Osteocyte (in vitro differentiated cells): ENCODE measurements at places on chromosomes 6 and 20. TPM values are rescaled to one million over a fixed set of nuclear protein-coding genes. Genes with fewer than 3 reads are reported as not detected.

The CDSN gene
- not detected in 2 replicates for total RNA-seq

DNA sequence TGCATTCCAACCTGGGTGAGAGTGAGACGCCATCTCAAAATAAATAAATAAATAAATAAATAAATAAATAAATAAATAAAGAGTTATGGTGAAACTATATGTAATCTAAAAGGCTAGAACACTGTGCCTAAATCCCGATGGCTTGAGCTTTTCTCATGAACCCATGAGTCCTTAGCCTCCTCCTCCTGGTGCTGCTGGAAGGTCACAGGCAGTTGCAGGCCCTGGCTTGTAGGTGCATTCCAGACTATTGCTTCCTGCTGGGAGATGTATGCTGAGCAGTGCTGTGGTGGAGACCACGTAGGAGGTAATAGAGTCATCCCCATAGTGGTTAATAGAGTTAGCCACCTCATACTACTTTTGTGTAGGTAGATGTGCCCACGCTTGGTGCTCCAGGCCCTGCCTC is 12.5 kb downstream of the PTK7 start:
- no peak for DNase-seq

DNA sequence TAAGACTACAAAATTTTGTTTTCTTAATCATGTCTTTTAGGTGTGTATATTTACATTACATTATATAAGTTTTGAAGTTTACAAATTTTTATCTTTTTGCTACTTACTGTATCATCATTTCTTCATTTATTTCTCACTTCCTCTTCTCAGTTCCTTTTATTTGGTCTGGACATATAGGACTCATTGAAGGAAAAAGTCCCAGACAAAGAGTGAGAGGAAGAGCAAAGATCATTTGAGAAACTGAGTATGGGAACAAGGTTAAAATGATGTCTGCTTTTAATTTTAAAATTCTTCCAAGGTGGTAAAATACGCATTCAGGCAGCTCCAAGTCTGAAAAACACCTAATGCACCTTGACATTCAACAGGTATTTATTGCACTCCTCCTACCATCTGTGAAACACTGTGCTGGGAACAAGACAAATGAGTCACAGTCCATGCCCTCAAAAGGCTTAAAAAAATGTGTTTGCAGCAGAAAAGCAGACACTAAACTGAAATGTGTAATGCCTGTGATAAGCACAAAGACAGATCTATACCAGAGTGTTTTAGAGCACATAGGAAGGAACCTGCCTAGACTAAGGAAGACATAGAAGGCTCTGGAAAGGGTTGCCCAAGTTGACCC is 63.2 kb downstream of the PKIB start:
- no peak for DNase-seq

The CD93 gene
- 0.13 and 0.21 TPM in 2 replicates for total RNA-seq

GRCh38 chr6:47865206-47865605 is 83.4 kb downstream of the OPN5 start:
- DNase-seq, result no peak

GRCh38 chr20:58753267-58753921 is 60.8 kb downstream of the NPEPL1 start:
- peak; percentile 56 for DNase-seq

The PRDM1 gene
- total RNA-seq, result 0.29 TPM in 1 of 2 replicates, not detected in the other

The ELOVL4 gene
- total RNA-seq, result 4.8 and 6.0 TPM in 2 replicates

DNA sequence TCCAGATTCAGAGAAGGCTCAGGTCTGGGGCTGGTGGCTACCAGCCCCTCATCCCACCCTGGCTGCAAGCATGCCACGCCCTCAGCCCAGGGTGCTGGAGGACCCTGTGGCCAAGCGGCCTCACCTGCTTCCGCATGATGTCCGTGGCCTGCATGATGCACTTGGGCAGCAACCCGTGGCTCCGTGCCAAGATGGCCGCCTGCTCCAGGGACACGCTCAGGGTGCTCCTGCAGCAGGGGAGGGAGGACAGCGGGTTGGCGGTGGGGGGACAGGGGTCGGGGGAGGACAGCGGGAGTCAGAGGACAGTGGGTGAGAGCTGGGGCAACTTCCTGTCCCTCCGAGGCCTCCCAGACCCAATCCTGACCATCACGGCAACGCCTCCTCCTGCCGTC is 200.1 kb downstream of the PREX1 start:
- DNase-seq, result no peak
